Activated naive CD4-positive, alpha-beta T cell treated with anti-CD3 and anti-CD28 coated beads for 36 hours (primary cell): ENCODE measurements at places on chromosomes 2 and 18. TPM values are rescaled to one million over a fixed set of nuclear protein-coding genes. Genes with fewer than 3 reads are reported as not detected.

GRCh38 chr2:142741764-142742269, 135.6 kb upstream of the KYNU start:
- DNase-seq, result no peak

DNA sequence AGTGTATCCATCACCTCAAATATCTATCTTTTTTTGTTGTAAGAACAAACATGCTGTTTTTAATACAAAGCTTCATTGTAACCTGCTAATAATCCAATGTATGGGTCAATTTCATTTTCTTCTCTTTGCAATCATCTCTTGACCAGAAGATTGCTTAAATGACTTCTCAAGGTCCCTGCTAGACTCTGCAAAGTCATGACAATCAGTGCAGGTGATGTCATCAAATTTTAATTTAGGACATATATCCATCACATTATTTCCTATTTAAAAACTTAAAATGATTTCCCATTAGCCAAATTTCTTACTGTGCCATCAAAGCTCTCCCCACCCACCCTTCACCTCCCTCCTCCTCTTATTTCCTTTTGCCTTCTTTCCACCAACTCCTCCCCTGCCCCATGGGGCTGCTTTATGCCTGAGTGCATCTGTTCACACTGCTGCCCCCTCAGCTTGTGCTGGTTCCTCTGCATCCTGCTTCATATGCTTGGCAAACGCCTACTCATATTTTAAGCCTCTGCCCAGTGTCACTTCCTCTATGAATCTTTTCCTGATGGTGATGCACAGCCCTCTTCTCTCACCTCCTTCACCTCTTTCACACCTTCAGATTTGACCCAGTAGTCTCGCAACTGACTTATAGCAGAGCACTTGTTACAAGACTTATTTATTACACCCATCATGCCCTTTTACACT, 20.3 kb downstream of the PLEK start:
- DNase-seq, result peak; percentile 72

- DNase-seq, result peak; percentile 64
These were observed 49.7 kb upstream of the CD28 start for GRCh38 chr2:203656522-203657287.

- DNase-seq, result no peak
These were observed 133.5 kb downstream of the FAM124B start for GRCh38 chr2:224268441-224268840.

DNA sequence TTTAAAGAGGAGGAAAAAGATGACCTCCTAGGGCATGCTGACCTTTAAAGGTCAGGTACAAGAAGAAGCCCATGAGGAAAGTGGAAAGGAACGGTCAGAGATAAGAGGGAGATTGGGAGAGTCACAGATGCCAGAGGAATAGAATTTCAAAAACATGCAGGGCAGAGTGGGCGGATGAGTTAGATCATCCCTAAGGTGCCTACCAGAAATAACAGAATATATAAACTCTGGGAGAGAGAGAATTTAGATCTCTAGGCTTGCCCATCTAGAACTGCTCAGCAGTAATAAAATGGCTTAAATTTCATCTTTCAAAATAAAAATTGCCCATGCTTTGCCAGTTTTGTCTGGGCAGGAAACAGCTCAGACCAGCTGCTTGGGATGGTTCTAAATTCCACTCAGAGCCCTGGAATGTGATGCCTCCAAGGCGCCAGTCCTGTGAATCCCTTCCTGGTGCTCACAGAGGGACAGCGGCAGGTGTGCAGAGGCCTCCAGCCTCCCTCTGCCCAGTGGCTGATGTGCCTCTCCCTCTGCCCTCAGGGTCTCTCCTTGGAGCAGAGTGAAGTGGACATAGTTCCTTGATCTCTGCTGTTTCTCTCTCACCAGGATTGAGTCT, 130.9 kb downstream of the ANTXR1 start:
- DNase-seq, result no peak

GRCh38 chr2:54983345-54984220, 66.7 kb downstream of the RTN4 start:
- no peak for DNase-seq

- no peak for DNase-seq
These were observed 48.9 kb upstream of the MYL1 start for GRCh38 chr2:210363876-210364275.

The IL1F10 gene
- total RNA-seq, result not detected

The TOGARAM2 gene
- total RNA-seq, result 1.2 TPM
